ENCODE measurements at places on chromosomes 3 and 15.

DNA sequence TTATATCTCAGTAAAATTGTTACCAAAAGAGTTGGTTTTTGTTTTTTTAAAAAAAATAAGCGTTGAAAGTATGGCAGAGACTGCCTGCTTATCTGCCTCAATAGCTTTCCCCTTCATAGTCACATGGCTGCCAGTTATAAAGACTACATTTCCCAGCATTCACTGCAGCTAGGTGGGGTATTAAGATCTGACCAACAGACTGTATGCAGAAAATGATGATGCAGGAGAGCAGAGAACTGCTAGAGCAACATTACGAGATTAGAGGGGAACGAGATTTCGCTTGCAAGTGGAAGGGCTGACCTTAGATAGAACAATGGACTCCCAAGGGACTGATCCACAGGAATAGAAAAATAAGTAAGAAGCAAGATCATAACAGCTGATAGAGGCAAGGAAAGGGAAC, 14.3 kb downstream of the RHOA start:
- DNase-seq, result no peak

DNA sequence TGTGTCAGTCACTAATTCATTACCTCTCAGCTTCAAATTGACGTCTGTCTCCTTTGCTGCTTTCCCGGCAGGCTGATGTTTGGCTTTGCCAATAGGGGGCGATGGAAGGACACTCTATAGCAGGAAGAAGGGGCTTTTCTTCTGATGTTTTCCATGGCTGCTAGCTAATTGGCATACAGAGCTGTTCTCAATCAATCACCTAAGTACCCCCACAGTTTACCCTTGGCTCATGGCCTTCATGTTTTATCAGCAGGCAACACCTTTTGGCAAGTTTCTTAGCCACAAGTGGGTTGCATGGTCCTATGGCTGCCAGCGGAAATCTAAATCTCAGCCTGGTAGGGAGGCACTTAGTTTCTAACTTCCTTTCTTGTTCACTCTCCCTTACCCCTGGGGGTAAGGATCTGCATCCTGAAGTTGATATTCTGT, 45.0 kb downstream of the ESYT3 start:
- no peak for DNase-seq

DNA sequence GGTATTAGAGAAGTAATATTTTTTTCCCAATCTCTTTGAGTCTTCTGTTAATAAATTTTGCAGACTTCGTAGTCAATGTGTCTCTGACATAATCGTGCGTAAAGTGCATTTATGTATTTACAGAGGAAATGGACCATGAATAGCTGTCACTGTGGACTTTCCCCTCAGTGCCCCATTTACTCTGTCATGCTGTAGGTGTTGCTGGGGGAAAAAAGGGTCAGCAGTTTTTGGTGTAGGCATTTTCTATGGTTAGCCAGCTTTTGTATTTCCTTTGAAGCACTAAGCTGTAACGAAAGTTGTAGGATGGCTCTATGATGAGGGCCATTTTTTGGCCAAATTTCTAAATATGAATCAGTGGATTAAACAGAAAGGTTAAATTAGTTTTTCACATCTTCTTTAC, 598.4 kb downstream of the FGF12 start:
- no peak for DNase-seq

DNA sequence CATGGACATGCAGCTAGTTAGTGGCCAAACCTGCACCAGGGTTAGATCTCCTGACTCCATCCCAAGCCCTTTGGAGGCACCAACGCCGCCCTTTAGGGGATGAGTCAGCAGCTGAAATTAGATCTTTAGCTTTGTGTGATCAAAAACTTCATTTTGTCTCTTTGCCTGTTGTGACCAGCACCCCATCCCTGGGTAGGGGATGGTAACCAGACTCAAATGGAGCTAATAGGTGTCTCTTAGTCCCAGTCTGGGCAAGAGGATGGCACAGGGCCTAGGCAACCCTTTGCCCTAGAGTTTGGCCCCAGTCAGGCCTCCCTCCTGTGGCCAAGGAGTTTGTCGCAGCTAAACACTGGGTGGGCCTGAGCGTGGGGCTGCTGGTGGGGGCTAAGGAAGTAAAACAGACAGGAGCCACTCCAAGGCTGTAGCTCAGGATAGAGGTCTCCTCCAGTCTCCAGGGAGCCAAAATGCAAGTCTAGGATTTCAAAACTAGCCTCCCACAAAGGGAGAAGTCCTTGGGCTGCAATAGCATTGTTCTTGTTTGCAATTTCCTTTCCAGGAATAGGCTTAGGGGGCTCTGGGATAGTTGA, 105.1 kb downstream of the CPN2 start:
- DNase-seq, result no peak

DNA sequence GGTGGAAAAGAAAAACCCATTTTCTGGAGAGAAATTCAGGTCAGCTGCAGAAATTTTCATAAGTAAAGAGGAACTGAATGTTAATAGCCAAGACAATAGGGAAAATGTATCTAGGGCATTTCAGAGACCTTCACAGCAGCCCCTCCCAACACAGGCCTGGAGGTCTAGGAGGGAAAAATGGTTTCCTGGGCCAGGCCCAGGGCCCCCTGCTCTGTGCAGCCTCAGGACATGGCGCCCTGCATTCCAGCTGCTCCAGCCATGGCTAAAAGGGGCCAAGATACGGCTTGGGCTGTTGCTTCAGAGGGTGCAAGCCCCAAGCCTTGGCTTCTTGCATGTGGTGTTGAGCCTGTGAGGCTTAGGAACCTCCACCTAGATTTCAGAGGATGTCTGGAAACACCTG, 92.2 kb downstream of the C3orf70 start:
- no peak for DNase-seq
